ENCODE measurements at places on chromosomes 11 and 22. TPM values are rescaled to one million over a fixed set of nuclear protein-coding genes. Genes with fewer than 3 reads are reported as not detected.

Gene C11orf42
- 2.0 TPM for polyA plus RNA-seq

Gene CLMP
- 12.9 TPM for polyA plus RNA-seq

Gene OR5L2
- not detected for polyA plus RNA-seq

Gene TECTA
- polyA plus RNA-seq: 4.9 TPM

Gene KRTAP5-1
- 5.7 TPM for polyA plus RNA-seq
